ENCODE measurements at places on chromosomes 12 and 14.

DNA sequence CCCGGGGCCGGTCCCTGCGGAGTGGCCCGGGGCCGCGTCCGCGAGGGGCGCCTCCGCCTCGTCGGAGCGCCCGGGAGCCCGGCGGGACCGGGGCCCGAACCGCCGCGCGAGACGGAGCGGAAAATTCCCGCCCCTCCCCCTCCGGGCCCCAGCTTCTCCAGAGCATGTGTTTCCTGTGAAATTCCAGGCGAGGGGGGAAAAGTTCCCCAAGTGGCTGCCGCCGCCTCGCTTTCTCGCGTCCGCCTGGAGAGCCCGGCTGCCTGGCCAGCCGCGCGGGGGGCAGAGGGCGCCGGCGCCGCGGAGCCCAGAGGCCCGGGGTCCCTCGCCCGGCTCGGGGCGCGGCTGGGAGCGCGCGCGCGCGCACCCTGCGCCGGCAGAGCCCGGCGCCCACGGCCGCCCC lies 904 bp downstream of the CACNA1C start:
- DNase-seq = no peak

- DNase-seq = no peak
Observed at GRCh38 chr12:111178181-111179081, 190.5 kb downstream of the PHETA1 start.

- DNase-seq = no peak
Observed at GRCh38 chr12:13094367-13094766, 9.1 kb downstream of the GSG1 start.

- DNase-seq = no peak
Observed at GRCh38 chr12:110351119-110351518, 52.4 kb downstream of the ANAPC7 start.

GRCh38 chr12:131959116-131959515 lies 9.4 kb downstream of the EP400 start:
- DNase-seq = no peak

DNA sequence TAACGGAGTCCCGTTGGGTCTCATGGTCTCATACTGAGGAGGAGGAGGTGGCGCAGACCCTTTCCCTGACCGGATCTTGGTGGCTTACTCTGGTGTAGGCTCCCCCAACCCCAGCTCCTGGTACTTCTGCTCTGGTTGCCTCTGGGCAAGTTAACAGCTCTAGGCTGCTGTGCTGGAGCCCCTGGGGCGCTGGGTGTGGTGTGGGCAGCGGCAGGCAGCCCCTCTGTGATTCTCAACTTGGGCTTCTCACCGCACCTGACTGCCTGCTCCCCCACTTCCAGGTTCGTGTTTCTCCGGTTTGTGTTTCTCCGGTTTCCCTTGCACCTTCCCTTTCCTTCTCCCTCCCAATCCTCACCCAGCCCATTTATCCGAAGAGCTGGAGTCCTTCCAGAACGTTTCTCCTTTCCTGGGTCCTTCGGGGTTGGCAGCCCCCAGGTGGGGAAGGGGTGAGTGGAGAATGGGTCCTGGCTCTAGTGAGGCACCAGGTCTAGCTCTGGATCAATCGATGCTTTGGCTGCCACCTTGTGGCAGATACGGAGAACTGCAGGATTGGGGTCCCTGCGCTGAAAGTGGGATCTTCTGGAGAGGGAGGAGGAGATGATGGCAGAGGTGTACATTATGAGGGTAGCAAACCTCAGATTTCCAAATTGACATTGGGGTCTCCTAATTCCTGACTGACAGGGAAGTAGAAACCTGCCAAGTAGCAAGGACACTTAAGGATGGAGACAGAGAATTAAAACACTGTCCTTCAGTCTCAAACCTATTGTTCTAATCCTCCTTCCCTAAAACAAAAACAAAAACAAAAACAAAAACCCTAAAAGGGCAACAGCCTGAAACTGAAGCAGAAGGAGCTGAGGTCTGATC lies 8.3 kb downstream of the CISTR start:
- peak; percentile 56 for DNase-seq

DNA sequence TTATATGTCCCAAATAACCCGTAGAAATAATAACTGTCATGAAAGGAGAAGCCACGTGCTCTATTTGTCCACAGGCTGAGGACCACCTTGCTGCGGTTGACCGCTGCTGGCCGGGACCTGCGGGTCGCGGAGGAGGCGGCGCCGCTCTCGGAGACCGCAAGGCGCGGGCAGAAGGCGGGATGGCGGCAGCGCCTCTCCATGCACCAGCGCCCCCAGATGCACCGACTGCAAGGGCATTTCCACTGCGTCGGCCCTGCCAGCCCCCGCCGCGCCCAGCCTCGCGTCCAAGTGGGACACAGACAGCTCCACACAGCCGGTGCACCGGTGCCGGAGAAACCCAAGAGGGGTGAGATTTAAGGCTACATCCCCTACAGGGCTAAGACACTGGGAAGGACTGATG lies 21.0 kb downstream of the RPGRIP1 start:
- DNase-seq = no peak

DNA sequence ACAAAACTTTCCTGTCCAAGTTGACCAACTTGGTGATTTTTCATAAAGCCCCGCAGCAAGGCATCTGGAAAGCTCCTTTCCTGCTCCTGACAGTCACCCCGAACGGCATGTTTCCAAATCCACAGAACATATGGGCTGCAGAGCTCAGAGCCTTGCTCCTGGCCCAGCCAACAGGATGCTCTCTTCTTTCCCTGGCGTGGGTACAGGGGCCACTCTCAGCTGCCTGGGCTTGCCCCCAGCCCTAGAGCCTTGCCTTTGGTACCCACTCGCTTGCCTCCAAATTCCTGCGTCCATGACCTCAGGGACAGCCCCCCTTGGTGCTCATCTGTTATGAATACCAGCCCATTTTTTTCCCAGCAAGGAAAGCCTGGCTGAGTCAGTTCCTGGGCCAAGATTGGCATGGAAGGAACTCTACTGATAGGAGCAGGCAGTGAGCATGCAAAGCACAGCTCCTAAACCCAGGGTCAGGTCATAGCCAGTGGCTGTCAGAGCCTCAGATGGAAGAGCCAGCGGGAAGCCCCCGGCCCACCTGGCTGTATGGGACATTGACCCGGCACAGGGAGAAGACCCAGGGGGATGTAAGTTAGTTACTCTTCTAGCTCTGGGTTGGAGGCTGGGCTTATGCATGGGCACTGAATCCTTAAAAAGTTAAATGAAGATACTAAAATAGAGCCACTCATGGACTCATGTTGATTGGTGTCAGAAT lies 105.3 kb upstream of the RTL1 start:
- DNase-seq = no peak

DNA sequence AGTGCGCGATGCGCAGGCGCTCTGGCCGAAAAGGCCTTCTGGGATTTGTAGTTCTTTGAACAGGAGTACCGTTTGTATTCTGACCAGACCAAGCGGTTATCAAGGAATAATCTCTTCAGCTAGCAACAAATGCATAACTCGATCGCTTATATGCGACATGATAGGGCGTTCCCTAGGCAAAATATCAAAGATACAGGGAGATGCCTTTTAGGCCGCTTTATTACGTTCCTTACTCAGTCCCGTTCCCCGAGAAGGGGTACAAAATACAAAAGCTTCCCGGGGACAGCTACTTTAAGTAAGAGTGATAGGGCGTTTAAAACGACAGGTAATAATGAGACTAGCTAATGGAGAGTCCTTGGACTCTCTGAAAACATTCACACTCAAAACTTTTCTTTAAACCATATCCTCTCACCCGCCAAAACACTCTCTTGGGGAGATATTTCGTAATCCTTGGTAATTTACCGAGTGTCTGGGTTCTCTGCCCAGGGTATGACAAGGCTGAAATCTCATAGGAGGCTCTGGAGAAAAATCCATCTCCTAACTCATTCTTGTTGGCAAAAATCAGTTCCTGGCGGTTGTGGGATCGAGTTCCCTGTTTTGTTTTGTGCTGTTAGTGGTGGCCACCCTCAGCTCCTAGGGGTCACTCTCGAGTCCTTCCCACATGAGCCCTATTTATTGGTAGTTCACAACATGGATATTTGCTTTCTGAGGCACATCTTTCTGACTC lies 412 bp upstream of the SNW1 start:
- peak; percentile 62 for DNase-seq

DNA sequence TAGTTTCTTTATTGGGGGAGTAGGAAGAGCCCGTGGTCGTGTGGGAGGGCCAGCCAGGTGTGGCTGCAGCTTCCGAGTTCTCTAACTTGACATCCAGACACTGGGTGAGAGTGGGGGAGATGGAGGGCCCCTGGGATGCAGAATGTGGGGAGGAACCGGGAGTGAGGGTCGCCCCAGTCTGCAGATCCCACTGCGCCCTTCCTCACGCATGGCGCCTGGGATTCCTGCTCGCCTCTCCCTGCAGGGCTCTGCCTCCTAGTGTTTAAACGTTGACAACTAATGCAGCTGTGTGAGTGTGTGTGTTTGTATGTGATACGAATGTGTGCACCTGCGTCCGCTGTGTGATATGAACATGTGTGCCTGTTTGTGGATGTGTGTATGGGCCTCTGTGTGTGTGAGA lies 34.6 kb downstream of the FZD10 start:
- no peak for DNase-seq

GRCh38 chr12:50222275-50222783 lies 55.2 kb upstream of the CERS5 start:
- DNase-seq = no peak

DNA sequence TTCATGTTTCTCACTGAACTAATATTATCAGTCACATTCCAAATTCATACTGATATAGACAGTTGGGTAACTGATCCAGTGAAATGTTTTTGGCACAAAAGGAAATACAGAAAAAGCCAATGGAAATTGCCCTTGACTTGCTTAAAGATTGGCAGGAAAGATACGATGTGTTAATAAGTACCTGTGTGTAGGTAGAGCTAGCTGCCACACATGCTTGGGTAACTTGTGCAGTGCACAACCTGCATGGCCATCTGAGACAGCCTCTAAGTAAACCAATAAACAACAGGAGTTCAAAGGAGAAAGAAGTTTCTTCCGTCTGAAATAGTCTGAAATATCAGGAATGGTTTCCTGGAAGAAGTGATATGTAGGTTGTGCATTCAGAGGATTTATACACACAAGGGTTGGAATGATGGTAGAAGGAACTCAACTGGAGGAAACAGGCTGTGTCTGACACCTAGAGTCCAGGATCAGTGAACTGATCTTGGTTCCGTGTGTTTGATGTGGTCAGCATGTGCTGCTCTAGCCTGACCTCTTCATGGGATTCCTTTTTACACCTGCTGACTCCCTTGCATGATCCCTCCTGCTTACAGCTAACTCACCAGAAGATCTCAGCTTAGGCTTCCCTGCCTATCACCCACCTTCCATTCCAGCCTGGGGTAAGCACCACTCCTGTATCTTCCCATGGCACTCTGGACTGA lies 81.4 kb upstream of the KRR1 start:
- peak; percentile 4 for DNase-seq

- DNase-seq = no peak
Observed at GRCh38 chr12:71763677-71764379, 9.2 kb downstream of the RAB21 start.

- DNase-seq = no peak
Observed at GRCh38 chr14:98262566-98262965, 1009.4 kb downstream of the BCL11B start.

- no peak for DNase-seq
Observed at GRCh38 chr14:45181806-45182205, 46.1 kb downstream of the FANCM start.

- DNase-seq = no peak
Observed at GRCh38 chr14:23175823-23176222, 7.6 kb downstream of the SLC7A8 start.

GRCh38 chr12:47303207-47303606 lies 223.4 kb upstream of the AMIGO2 start:
- no peak for DNase-seq

GRCh38 chr14:80455031-80455430 lies 243.7 kb upstream of the DIO2 start:
- DNase-seq = no peak

DNA sequence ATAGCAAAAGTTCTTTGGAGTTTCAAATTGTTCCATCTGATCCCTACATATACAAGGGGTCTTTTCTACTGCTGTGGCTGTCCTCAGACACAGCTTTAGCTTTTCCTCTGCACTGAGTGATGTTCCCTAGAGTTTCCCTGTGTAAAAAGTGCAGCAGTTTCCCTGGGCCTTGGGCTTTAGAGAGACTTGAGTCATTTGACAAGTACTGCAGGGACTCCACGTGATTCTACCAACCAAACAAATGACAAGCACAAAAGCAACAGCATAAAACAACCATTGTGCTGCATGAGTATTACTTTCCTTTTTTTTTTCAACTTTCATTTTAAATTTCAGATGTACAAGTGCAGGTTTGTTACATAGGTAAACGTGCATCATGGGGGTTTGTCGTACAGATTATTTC lies 272.8 kb downstream of the PDZRN4 start:
- DNase-seq = no peak

GRCh38 chr12:120139958-120140357 lies 23.4 kb upstream of the RAB35 start:
- no peak for DNase-seq

Measured in HepG2 (cell line).